ENCODE measurements at places on chromosomes 2 and 18.

DNA sequence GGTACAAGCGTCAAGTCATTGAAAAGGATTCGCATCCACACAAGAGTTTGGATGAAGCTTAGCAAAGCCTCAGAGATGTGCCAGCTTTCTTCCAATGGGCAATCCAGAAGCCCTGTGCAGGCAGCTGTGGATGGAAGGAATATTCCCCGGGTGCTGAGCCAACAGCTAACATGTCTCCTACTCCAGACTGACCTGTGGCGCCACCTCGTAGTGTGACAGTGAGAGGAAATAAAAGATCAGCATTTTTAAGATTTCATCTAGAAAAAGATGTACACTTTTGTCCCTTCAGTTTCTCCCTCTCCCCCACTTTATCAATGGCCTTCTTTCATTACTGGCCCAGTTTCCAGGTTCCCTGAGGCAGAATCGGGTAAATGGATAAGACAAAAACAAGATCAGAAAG, 48.9 kb upstream of the SPATS2L start:
- DNase-seq: no peak

- DNase-seq: no peak
Measured at GRCh38 chr2:160474319-160474645, 19.3 kb downstream of the RBMS1 start.

DNA sequence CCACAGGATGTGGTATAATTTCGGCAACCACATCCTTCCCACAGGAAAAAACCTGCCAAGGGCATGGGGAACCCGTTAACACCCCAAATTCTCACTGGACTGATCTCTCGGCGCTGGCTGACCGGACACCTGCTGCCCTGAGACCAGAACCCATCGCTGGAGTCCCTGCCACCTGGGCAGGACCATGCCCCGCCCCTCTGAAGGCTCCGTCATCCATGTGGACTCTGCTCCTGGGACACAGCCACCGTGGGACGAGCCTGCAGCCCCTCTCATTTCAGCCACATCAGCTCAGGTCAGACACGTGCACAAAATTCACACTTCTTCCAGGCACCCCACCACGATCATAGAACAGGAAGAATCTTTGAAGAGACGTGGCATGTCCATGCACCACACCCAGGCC, 108.2 kb downstream of the ZNF516 start:
- DNase-seq: no peak

- DNase-seq: no peak
Measured at GRCh38 chr2:22901471-22902179, 483.4 kb upstream of the KLHL29 start.

GRCh38 chr2:143383016-143383415, 253.8 kb downstream of the ARHGAP15 start:
- no peak for DNase-seq

DNA sequence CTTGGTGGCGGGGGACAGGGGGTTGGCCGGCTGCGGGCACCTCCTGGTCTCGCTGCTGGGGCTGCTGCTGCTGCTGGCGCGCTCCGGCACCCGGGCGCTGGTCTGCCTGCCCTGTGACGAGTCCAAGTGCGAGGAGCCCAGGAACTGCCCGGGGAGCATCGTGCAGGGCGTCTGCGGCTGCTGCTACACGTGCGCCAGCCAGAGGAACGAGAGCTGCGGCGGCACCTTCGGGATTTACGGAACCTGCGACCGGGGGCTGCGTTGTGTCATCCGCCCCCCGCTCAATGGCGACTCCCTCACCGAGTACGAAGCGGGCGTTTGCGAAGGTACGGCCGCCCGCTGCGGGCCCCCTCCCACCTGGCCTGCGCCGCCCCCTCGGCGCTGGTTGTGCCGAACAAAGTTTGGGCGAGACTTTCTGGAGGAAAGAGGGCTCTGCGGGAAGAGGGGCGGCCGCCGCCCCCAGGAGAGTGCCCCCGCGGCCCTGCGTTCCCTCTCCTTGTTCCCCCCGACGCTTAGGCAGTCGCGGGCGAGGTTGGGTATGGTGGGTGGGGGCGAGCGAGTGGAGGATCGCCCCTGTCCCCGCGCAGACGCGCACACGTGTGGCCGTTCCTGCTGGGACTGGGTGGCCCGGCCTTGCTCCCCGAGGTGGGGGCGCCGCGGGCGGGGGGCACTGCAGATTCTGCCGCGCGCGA, 866 bp downstream of the CRIM1 start:
- DNase-seq: peak; percentile 53

- no peak for DNase-seq
Measured at GRCh38 chr18:49352321-49352720, 108.1 kb downstream of the DYM start.

DNA sequence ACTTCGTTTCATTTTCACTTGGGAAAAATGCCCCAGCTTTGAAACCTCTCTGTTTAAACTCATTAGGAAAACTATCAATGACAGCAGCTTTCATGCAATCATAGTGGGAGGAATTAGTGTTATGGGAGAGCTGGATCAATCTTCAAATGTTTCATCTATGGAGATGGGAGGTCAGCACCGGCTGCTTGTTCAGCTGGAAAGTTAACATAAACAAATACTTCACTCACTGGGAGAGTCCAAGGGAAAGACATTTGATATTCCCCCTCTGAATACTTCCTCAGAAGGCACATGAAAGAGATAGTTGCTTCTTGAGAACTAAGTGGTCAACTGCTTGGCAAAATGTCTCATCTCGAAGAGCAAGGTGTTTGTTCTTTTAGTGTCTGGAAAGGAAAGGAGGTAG, 7.3 kb downstream of the LYPD1 start:
- DNase-seq: no peak

DNA sequence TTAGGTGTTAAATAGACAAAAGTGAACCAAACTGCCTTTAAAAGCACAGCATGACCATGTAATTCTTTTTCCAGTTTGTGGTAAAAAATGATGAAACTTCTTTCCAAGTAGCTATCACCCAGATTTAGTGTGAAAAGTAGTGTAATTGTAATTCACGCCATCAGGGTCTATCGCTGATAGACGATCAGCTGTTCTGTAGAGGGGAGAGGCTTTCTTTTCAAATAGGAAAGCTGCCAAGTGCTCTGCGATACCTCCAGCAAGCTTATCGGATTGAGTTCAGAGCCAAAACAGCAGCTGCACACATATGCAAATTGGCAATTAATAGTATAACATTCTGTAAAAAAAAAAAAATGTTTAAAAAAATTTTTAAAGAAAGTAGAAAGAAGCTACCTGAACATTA, 61.9 kb upstream of the PSMD14 start:
- DNase-seq: no peak

DNA sequence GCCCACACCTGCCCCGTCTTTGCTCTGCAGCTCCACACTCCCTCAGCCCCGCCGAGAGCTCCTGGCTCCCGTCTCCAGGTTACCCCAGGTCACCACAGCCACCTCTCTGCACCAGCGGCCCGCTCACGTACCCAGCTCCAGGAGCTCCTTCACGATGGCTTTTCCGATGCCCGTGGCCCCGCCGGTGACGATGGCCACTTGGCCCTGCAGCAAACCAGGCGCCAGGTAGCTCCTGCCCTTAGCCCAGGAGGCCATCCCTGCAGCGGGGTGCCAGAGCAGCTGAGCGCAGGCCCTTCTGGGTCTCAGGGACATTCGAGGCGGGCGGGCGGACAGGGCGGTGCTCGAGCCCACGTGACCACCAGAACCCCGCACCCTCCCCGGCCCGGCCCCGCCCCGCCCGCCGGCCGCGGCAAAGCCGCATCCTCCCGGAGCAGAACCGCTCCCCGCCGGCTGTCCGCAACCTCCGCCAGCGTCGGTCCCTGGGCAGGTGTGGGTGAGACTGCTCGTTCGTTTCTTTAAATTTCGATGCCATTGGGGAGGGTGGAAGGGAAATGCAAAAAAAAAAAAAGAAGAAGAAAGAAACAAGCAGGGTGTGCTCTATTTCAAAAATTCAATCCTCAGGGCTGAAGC, at the start of the genes PECR and TMEM169:
PECR (minus strand) TSS at position 323 of the 630 bp plus-strand sequence; CDS start at position 255, 68 bp downstream.
TMEM169 (plus strand) TSS at position 433 of the 630 bp plus-strand sequence. CDS start 14,045 bp downstream, outside the sequence.
- peak; percentile 78 for DNase-seq

DNA sequence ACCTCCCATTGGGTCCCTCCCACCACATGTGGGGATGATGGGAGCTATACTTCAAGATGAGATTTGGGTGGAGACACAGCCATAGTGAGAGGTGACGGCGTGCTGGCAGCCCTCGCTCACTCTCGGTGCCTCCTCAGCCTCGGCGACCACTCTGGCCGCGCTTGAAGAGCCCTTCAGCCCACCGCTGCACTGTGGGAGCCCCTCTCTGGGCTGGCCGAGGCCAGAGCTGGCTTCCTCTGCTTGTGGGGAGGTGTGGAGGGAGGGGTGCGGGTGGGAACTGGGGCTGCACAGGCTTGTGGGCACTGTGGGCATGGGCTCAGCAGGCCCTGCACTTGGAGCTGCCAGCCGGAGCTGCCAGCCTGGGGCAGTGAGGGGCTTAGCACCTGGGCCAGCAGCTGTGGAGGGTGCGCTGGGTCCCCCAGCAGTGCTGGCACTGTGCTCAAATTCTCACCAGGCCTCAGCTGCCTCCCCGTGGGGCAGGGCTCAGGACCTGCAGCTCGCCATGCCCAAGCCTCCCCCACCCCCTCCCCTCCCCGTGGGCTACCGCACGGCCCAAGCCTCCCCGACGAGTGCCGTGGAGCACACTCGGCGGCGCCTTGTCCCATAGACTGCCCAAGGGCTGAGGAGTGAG, 73.0 kb downstream of the SERPINB8 start:
- DNase-seq: no peak

GRCh38 chr2:228039752-228040534, 141.5 kb downstream of the SPHKAP start:
- DNase-seq: peak; percentile 63

- no peak for DNase-seq
Measured at GRCh38 chr2:216033403-216033802, 20.1 kb upstream of the MREG start.

DNA sequence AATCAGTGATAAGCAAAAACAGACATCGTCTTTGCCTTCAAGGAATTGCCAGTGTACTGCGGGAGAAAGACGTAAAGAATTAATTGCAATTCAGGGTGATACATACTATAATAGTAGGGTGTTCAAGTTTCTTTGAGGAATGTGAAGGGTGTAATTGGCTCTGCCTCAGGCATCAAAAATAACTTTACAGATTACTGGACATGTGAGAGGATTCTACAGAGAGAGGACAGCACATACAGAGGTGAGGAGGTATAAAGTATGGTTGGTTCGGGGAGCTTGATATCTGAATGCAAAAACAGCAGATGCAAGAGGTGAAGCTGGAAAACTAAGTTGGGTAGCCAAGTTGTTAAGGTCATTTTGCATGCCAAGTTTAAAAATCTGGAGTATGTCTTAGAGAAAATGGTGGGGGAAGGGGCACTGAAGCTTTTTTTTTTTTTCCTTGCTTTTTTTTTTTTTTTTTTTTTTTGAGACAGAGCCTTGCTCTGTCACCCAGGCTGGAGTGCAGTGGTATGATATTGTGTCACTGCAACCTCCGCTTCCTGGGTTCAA, 227.5 kb upstream of the FOSL2 start:
- no peak for DNase-seq

GRCh38 chr2:191907091-191907490, 60.2 kb upstream of the CAVIN2 start:
- peak; percentile 34 for DNase-seq

- DNase-seq: peak; percentile 33
Measured at GRCh38 chr2:174729797-174730697, 34.2 kb downstream of the CHRNA1 start.

DNA sequence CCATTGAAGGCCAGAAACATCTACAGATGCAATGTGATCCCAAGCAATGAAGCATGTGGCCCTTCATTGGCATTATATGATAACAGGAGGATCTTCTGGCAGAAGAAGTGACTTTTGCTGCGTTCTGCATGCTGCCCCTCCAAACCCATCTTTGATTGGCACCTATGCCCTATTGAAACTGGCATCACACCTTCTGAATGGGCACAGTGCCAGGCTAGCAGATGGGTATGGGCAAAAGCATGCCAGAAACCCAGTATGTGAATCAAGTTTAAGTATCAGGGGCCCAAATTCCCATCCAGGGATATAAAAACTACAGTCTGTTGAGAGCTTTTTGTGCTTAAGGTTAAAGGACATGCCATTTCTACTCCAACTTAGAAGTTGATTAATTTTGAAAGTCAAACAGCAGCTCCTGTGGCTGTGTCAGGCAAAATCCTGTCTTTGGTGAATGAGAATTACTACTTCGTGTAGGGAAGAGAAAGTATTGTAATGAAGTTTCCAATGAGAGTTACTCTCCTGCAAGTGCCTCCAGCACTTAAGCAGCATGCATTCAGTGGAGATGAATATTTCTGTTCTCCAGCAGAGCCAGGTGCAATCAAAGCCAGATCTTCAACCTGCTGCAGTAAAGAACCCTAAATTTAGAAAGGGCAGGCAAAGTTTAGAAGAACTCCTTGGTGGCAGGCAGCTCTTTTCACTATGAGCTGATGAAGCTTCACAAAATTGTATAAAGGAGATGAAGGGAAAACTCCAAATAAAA, 8.6 kb downstream of the VRK2 start:
- DNase-seq: no peak

- DNase-seq: peak; percentile 97
Measured at GRCh38 chr2:157173740-157174184, 83.7 kb upstream of the GALNT5 start.

All from ELR (cell line).